M059J (cell line): ENCODE measurements at places on chromosomes 11 and 22.

DNA sequence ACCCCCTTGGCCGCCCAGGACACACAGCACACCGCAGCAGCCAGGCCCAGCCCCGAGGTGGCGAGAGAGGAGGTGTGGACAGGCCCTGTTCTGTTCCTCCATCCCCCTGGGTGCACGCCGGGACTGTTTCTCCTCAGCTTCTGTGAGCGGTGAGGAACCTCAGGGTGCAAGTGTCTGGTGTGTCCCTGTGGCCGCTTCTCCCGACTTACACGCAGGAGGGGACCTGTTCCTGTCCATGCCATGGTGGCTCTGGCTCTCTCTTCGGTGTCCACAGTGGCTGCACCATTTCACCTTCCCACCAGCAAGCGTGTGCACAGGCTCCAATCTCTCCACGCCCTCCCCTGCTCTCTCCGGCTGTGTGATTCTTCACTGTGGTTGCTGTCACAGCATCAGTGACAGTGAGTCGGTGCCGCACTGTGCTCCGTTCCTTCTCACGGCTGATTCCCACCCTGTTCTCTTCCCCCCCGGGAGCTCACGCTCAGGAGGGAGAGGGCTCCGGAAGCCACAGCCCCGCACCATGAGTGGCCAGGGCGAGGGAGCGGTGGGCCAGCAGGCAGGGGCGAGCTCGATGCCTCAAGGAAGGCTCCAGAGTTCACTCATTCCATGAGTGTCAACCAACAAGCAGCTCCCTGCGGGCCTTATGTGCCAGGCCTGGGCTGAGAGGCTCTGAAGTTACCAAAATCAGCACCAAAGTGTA, 18.6 kb upstream of the WNT7B start:
- DNase-seq = no peak

- no peak for DNase-seq
Observed at GRCh38 chr11:63146581-63146980, 2.6 kb upstream of the SLC22A24 start.

DNA sequence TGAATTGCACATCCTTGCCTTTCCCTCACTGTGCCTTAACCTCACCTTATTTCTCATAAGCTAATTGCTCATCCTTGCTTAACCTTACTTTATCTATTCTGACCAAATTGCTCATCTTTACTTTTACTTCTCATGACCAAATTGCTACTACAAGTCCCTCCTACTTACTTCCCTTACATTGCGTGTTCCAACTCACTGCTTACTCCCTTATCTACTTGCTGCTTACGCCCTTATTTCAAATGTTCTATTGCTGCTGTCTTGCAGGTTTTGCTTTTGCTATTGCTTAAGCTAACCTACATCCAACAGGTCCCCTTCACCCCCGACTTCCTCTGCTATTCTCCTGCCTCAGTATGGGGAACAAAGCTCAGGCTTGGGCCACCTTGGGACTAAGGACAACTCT, 8.0 kb downstream of the OR8B2 start:
- DNase-seq = no peak

DNA sequence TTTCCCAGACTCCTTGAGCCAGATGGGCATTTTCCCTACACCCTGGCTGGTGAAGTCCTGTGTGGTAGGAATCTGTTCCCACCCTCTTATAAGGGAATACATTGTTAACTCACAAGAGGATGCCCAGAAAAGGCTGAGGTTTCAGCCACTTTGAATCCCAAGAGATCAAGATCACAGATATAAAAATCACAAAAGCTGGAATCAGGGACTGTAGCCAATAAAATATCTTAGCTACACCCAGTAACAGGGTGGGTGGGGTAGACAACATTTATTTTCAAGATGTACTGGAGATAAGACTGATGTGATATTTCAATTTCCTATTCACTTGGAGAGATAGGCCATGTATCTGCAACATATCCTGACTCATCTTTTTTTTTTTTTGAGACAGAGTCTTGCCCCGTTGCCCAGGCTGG, 50.3 kb downstream of the COPB1 start:
- DNase-seq = peak; percentile 52

DNA sequence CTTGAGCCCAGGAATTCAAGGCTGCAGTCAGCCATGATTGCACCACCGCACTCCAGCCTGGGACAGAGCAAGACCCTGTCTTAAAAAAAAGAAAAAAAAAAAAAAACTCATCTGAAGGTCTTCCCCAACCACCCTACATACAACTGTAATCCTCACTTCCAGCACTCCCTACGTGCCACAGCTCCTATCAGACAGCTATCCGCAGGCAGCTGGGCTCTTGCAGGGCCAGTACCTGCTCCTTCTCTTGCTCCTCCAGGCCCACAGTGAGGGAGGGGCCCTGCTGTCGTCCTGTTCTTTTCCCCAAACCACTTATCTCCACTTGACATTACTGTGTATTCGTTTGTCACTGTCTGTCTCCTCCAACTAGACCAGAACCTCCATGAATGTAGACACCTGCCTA, 156.1 kb upstream of the NECTIN1 start:
- DNase-seq = no peak

DNA sequence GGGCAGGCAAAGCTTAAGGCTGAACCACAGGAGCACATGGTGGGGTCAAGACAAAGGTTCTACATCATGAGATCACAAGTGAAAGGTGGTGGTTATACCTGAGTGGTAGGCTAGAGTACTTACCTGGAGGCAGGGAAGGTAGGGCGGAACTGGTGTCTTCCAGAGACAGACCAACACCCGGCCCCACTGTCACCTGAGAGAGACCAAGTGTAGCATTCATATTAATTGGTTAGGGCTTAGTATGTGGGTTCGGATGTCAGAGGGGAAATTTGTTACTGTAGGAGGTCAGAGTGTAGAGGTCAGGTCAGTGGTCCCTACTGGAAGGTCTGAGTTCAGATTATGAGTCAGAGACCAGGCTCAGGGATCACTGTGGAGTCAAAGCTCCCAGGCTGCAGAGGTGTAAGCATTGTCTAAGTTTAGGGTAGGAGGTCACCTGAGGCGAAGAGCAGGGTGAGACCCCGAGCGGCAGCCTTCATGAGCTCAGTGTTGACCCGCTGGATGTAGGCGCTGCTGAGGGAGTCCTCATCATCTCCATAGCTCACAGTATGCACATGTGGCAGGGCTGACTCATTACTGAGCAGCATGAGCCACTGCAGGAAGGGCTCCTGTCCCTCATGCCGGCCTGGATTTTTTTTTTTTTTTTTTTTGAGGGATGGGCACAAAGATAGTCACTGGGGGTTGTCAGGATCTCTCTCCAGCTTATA, 3.2 kb downstream of the TPP1 start:
- DNase-seq = no peak

GRCh38 chr11:22163394-22163797, 29.5 kb upstream of the ANO5 start:
- no peak for DNase-seq

DNA sequence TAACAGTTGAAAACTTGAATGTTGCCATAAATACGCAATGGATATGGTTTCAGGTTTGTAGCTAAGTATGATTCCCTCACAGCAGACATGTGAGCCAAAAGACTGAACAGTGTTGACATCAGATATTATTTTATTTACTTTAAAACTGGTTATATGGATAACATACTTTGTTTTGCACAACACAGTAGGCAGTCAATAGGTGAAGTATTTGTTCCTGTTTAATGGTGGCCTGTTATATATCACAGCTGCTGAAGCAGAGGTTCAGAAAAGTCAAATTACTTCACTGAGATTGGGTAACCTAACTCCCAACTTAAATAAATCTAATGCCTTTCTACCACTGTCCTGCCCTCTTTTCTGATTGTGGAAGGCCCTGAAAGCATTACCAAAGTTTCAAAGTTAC, 44.6 kb downstream of the YAP1 start:
- no peak for DNase-seq

GRCh38 chr22:33427461-33427860, 369.3 kb upstream of the SYN3 start:
- peak; percentile 41 for DNase-seq

GRCh38 chr11:47854667-47855066, 6.5 kb upstream of the NUP160 start:
- no peak for DNase-seq

DNA sequence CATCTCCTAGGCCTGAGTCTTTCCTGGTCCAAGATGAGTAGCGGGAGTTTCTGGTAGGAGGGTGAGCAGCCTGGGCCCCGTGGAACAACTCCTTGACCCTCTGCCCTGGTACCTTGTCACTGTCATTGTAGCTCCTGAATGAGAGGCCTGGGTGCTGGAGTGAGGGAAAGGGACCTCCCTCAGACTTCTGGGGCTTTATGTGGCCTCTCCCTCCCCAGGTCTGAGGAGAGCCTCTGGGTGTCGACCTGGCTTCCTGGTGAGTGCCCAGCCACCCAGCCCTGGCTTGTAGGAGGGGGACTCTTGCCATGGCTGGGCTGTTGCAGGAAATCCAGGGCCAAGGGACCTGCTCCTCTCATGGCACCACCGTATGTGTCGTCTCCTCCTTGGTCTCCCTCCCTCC, 3.9 kb downstream of the P2RY2 start:
- no peak for DNase-seq

GRCh38 chr11:127625402-127625801, 624.8 kb upstream of the KIRREL3 start:
- no peak for DNase-seq

- DNase-seq = no peak
Observed at GRCh38 chr22:43465291-43466015, 53.6 kb downstream of the MPPED1 start.

DNA sequence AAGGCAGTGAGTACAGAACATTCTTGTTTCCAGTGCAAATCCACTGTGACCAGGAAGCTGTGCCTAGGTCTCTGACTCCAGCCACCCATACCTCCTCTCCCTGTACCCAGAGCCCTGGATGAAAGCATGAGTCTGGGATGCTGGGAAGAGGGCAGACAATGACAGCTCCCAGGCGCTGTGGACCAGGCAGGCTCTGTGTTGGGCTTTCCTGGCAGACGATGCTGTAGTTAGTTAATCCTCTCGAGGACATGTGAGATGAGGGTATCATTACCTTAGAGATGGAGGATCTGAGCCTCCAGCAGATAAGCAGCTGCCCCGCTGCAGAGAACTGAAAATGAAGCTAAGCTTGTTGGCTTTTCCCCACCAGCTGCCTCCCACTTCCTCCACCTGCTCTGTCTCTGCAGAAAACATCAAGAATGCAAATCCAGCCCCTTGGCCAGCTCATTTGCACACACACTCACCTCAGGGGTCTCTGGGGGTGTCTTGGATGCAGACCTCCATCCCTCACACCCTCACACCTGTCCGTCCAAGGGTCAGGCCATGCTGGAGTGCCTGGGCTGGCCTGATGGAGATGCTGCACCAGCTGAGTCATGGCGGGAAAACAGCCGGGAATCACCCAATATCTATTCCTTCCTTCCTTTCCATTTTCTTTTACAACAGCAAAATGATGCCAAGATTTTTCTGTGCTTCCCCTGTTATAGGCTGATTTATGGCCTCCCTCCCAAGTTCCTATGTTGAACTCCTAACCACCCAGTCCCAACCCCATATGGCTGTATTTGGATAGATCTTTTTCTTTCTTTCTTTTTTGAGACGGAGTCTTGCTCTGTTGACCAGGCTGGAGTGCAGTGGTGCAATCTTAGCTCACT, 94.9 kb upstream of the SEPTIN5 start:
- DNase-seq = no peak

- DNase-seq = no peak
Observed at GRCh38 chr11:100752371-100753171, 65.5 kb downstream of the ARHGAP42 start.

DNA sequence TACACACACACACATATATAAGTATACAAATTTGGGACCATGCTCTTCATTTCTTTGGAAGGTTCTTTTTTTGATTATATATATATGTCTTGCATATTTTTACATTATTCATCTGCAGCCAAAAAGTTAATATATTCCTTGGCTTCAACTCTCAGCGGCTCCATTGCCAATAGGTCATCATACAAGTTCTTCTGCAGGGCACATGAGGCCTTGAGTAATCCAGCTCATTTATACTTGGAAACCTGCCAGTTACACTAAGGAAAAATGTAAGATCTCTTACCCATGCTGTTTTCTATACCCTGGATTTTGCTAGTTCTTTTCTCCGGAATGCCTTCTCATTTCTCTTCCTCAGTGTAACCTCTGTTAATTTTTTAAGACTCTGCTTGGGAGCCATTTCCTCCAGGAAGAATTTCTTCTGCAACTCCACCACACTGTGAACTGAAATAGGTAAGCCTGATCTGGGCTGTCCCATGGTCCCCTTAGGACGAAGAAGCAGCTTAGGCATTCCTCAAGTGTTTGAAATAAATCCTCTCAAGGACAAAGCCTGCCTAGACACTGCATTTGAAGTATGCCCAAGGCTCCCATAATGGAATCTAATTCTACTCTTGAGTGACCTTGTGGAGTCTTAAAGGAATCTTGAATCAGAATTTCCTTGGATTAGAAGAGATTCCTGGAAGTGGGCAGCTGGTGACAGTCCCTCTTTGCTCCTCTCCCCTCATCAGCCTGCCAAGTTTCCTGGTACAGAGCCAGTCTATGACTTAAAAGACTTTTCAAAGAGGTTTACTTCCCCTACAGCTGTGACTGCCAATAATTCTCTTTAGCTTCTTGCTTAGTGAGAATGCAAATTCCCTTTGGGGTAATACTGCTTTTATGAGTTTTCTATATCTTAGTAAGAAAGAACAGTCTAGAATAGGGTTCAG, 182.8 kb downstream of the C11orf87 start:
- DNase-seq = no peak

DNA sequence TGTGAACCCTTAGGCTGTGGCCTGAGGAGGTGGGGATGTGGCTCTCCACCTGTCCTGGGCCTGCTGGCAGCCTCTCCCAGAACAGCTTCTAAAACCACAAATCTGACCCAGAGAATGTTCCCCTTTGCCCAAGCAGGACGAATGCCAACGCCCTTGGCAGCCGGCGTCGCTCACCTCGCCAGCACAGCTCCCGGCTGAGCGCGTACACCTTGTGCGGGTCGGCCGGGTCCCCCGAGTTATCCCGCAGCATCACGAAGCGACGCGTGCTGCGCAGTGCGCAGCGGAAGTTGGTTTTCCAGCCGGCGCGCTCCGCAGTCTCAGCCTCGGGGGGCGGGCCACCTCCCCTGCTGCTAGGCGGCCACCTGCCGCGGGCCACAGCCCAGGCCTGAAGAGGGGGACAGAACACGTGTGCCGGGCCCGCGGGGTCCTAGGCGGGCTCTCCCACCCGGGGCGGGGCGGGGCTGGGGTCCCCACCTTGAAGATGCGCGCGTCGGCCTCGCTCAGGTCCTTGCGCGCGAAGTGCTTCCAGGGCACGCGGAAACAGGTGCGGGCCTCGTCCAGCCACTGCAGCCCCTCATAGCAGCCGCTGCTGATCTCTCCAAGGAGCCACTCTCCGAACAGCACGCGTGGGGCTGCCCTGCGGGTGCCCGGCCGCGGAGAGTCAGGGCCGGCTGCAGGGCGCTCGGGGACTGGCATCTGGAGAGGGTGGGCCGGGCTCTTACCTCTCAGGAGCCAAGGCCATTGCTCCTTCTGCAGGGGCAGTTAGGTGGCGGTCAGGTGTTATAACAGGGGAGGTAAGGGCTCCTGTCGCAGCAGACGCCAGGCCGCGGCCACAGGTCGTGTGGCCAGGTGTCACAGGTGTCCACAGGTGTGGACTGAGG, 887 bp downstream of the IRF7 start:
- no peak for DNase-seq

- no peak for DNase-seq
Observed at GRCh38 chr11:95085117-95085816, 4.4 kb upstream of the ENDOD1 start.
